Type B pancreatic cell (in vitro differentiated cells): ENCODE measurements at places on chromosomes 2 and 18.

- no peak overlapping the region for H3K4me3 ChIP-seq
- H3K4me1 ChIP-seq, result peaks cover 4% of the 10 kb centered on the region
- H3K27ac ChIP-seq, result no peak overlapping the region
- no peaks in the 10 kb centered on the region for H3K27me3 ChIP-seq
- peak; percentile 37 for DNase-seq
These were observed 11.4 kb upstream of the XPO1 start for GRCh38 chr2:61549546-61549945.

GRCh38 chr2:129912871-129913694, 66.4 kb upstream of the RAB6C start:
- peaks cover 2% of the 10 kb centered on the region for H3K4me1 ChIP-seq
- no peak overlapping the region for H3K4me3 ChIP-seq
- H3K27ac ChIP-seq, result no peak overlapping the region
- no peaks in the 10 kb centered on the region for H3K36me3 ChIP-seq
- peak; percentile 52 for DNase-seq
- H3K27me3 ChIP-seq, result peaks cover 13% of the 10 kb centered on the region

DNA sequence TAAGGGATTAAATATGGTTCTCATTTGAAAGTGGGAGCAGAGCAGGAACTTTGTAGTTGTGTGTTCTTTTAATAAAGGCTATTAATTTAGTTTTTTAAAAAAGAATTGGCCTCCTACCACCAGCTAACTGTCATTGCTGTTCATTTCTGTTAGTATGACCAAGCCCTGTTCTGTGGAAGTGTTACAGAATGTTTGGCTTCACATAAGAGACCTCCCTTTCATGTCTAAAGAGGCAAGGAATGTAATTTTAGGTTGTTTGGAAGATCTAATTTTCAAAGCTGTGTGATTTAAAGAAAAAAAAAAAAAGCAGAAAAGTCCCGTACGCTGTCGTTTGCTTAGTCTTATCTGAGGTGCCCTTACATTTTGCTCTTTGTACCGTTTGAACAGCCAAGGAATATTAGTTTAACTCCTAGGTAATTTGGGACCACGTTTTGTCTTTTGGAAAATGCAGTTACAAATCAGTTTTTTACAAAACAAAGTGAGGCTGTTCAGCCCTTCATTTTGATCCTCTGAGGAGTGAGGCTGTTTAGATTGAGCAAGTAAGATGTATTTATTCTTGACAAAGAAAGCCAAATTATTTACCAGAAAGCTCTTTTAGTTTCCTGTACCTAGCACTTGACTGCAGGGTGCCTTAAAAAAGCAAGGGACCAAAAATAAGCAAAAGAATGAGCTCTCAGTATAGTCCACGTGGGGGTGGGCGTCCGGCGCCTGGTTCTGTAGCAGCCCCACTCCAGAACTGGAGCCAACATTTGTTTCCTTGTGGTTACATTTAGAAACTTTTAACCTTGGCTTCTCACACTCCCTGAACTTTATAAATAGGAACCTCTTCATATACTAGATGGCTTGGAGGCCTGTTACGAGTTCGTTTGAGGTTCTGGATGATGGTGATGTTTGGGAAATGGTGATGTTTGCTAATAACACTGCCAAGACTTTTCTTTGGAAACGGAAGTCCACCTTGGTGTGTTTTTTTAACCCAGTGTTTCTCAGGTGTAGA, 136.2 kb downstream of the FMNL2 start:
- H3K36me3 ChIP-seq, result no peaks in the 10 kb centered on the region
- H3K4me3 ChIP-seq, result no peak overlapping the region
- no peaks in the 10 kb centered on the region for H3K27me3 ChIP-seq
- no peak for DNase-seq
- H3K4me1 ChIP-seq, result peaks cover 49% of the 10 kb centered on the region

DNA sequence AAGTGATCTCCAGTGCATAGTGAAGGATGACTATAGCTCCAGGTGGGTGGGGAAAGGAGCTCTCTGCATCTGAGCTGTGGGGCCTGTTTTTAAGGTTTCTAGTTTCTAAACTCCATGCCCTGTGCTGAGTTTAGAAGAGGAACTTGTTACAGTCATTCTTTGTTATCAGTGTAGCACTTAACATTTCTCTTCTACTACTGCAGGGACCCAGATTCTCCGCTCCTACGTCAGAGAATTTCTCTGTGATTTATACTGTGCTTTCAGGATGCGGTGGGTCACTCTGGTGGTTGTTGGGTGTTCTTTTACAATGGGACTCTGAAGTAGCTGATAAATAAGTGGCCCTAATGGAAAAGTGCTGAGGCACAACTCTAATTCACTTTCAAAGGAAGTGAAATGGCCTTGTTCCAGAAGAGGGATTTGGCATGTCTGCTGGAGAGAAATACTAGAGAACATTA, 122.0 kb downstream of the WDSUB1 start:
- H3K4me3 ChIP-seq, result peak overlapping the region; percentile 40
- peaks cover 56% of the 10 kb centered on the region for H3K36me3 ChIP-seq
- H3K4me1 ChIP-seq, result peaks cover 29% of the 10 kb centered on the region
- DNase-seq, result no peak

GRCh38 chr2:43305517-43305916, 79.1 kb upstream of the ZFP36L2 start:
- H3K36me3 ChIP-seq, result peaks cover 9% of the 10 kb centered on the region
- H3K27ac ChIP-seq, result peak overlapping the region; percentile 52
- H3K4me1 ChIP-seq, result peaks cover 38% of the 10 kb centered on the region
- no peak overlapping the region for H3K4me3 ChIP-seq
- DNase-seq, result no peak

GRCh38 chr2:238939521-238940403, 91.9 kb downstream of the TWIST2 start:
- no peaks in the 10 kb centered on the region for H3K36me3 ChIP-seq
- no peak overlapping the region for H3K4me3 ChIP-seq
- no peak overlapping the region for H3K27ac ChIP-seq
- peaks cover 4% of the 10 kb centered on the region for H3K27me3 ChIP-seq
- peak; percentile 31 for DNase-seq
- H3K4me1 ChIP-seq, result peaks cover 5% of the 10 kb centered on the region
